ENCODE measurements at places on chromosomes 13 and 19.
A peak's percentile ranks its signal among the peaks of the same experiment; 100 is the strongest.

DNA sequence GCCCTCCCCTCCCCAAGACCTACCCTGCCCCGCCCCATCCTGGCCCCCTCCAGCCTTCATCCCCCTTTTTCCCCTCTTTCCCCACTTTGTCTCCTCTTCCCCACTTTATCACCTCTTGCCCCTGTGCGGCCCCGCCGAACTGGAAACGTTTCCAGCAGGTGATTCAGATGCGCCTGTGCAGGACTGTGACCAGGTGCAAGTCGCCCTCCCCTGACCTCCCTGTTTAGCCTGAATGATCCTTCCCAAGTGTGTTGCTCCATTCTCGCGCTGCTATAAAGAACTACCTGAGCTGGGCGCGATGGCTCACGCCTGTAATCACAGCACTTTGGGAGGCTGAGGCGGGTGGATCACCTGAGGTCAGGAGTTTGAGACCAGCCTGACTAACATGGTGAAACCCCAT is 25.9 kb downstream of the ZNF791 start:
- DNase-seq, result no peak

GRCh38 chr13:61029064-61029463 is 386.6 kb downstream of the PCDH20 start:
- DNase-seq, result no peak

GRCh38 chr13:20847296-20847695 is 55.2 kb downstream of the XPO4 start:
- no peak for DNase-seq

- peak; percentile 74 for DNase-seq
Observed at GRCh38 chr19:4878491-4878968, 11.1 kb upstream of the PLIN3 start.

DNA sequence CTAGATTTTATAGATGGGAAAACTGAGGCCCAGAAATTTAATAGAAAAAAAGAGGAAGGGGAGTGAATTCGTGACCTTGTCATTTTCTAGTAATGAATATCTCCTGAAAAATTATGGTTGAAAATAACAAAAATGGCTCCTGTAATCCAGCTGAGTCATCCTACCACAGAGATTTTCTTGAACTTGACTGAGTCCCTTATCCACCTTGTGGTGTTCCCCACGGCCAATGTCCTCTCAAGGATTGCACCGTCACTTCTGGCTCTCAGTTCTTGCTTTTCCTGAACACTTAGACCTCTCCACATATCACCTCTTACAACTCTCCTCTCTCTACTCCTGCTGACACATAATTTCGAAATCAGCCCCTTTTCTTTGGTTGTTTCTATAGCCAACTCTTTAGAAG is 1.2 kb upstream of the KATNAL1 start:
- peak; percentile 51 for DNase-seq

- DNase-seq, result no peak
Observed at GRCh38 chr13:50693727-50694126, 149.8 kb downstream of the DLEU7 start.

DNA sequence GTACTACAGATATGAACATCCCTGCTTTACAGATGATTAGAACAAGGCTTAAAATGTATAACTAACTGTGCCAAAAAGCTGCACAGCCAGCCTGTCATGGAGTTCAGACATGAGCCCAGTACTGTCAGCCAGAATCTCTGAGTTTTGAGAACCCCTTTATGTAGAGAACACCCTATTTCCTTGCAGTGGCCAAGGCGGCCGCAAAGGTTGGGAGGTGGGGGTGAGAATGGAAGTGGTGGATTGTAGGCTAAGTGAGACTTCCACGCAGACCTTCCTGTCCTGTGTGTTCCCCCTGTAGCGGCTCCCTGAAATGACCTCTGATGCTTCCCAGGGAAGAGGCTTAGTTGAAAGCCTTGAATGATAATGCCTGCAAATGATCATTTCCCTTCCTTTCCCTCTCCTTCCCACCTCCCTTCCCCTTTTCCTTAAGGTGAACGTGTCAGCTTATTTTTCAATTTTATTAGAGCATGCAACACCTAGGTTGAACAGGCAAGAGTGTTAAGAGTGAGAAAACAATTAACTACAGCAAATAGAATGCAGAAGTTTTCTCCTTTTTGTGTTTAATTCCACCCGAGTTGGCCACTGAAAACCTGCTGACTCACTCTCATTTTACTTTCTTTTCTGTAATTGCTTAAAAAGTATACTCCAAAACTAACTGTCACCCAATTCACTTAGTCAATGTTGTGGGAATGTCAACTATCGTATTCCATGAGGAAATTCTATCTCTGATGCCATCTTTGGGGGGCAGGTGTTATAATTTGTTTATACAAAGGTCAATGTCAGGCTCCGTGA is 167.0 kb upstream of the EDNRB start:
- DNase-seq, result peak; percentile 25

- no peak for DNase-seq
Observed at GRCh38 chr13:71606818-71607217, 260.2 kb downstream of the DACH1 start.

DNA sequence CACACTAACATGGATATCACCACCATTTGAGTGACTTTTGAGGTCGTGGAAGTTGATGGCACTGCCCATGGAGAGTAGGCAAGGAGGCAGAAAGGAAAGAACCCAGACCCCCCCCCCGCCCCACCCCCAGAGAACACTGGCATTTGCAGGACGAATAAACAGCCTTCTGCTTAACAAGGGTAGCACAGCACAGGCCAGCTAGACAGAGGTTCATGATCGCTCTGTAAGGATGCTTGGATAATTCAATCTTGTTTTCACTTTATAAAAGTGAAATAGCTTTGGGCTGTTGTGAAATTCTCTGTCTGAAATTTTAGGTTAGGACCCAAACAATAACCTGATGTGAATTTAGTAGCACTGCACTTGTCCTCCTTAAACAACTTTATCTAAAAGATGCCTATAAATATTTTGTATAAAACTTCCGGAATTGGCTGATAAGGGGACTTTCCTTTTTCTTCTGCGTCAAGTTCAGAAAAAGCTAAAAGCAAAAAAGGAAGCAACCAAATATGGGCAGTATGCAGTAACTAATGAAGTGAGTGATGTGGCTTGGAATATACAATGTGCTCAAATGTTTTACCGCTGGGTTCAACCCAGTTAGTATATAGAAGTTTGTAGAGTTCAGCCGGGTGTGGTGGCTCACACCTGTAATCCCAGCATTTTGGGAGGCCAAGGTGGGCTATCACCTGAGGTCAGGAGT is 163.7 kb downstream of the SHISA2 start:
- no peak for DNase-seq

GRCh38 chr13:32115066-32115465 is 83.5 kb downstream of the FRY start:
- peak; percentile 46 for DNase-seq

- DNase-seq, result no peak
Observed at GRCh38 chr19:2320049-2320448, 8.3 kb downstream of the LSM7 start.

- DNase-seq, result no peak
Observed at GRCh38 chr19:19403373-19403901, 2.0 kb upstream of the GATAD2A start.

GRCh38 chr13:97781891-97782305 is 171.6 kb upstream of the IPO5 start:
- no peak for DNase-seq

- no peak for DNase-seq
Observed at GRCh38 chr13:73167028-73167820, 108.4 kb downstream of the KLF5 start.

DNA sequence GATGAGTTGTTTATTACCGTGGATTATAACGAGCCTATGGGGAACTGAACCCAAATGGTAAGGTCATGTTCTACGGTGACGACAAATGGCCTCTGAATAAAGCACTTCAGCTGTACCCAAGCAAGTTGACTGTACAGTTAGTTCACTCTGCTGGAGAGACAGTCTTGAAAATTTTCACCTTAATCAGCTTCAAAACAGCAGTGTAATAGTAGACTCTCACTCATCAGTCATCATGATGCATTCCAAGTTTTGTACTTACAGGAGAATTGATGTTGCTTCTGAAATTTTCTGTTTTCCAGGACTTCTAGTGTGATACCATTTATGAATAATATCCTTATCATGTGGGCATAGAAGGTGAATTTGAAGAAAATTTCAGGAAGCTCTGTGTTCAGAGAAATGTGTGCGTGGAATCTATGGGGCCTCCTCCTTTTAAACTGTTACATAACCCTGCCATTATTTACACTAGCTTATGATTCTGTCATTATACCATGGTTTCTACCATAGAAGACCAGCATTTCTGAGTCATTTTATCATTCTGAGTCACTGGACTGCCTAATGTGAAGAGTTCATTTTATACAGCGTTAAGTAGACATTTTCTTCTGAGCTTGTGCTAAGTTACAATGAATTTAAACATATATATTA is 96.9 kb downstream of the WDFY2 start:
- DNase-seq, result no peak

DNA sequence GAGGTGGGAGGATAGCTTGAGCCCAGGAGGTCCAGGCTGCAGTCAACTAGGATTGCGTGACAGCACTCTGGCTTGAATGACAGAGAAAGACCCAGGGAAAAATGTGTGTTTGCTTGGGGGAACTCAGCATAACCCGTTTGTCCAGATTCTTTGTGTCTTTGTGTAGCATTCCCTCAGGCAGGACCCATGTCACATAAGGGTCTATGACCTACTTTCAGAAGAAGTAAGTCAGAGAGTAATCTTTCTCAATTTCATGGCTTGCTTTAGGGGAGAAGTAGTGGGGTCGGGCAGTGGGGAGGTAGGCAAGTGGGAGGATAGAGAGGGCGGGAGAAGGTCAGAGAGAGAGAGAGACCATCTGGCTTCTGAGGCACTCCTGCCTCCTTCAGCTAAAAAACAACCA is 11.9 kb upstream of the PSPC1 start:
- peak; percentile 40 for DNase-seq

DNA sequence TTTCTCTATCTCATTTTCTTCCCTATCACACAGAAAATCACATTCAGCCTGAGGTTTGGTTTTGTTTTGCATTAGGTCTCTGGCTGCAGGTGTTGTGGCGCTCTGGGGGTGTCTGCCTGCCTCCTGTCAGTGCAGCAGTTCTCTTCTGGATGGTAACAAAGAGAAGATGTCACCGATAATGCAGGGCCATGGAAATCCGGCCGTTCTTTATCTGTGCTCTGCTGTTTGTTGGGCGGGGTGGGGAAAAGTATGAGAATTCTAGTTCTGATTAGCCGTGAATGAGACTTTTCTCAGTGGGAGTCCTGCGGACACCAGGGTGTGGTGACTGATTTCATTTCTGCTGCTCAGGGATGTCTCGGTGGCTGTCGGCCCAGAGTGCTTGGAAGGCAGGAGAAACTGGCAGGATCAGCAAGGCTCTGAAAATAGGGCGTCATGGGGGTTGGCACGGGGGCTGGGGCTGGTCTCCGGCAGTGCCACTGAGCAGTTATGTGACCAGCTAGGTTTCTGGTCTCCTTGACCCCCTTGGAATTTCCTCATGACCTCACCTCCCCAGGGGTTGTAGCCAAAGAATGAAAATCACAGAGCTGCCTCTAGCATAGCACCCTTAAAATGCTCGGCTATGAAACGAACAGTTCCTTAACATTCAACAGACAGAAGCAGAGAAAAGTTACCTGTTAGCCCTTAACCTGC is 5.0 kb downstream of the RNF113B start:
- no peak for DNase-seq

GRCh38 chr13:43963726-43964125 is 84.0 kb downstream of the LACC1 start:
- no peak for DNase-seq

- no peak for DNase-seq
Observed at GRCh38 chr19:7818806-7819205, 11.2 kb upstream of the EVI5L start.

DNA sequence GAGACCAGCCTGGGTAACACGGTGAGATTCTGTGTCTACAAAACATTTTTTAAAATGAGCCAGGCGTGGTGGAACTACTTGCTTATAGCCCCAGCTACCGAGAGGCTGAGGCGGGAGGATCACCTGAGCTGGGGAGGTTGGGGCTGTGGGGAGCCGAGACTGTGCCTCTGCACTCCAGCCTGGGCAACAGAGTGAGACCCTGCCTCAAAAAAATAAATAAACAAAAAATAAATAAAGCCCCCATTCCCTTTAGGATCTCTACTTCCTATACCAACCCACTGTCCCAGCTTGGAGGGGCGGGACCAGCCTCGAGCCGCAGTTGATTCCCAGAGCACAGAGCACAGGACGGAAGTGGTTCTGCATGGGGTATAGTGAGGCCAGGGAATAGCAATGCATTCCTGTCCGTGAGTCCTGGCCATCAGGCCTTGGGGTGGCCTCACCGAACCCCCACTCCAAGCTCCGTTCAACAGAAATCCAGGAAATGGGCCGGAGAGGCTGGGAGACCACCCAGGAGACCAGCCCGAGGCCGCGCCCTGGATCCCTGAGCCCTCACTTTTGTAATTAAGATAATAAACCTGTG is 4.9 kb upstream of the PTBP1 start:
- DNase-seq, result no peak

All from KBM-7 (cell line).